ENCODE measurements at places on chromosomes 12 and 14.

- DNase-seq, result peak; percentile 62
Observed at GRCh38 chr14:95200404-95200803, 43.1 kb upstream of the DICER1 start.

DNA sequence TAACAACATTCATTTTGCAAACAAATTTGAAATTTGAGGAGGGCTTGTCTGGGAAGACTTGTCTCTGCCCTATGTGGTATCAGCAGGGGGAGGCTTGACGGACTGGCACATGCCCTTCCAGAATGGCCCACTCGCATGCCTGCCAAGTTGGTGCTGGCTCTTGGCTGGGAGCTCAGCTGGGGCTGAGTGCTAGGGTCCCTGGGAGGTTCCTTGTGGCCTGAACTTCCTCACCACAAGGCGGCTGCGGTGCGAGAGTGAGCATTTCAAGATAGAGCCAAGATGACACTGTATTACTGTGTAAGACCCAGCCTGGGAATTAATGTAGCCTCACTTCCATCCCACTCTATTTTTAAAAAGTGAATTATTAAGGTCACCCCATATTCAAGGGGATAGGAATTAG lies 271.6 kb upstream of the PLEKHG7 start:
- no peak for DNase-seq

- DNase-seq, result no peak
Observed at GRCh38 chr12:16112130-16112529, 165.4 kb downstream of the SLC15A5 start.

- DNase-seq, result peak; percentile 100
Observed at GRCh38 chr12:29380536-29381523, at the start of gene ERGIC2. Gene ERGIC2 (minus strand): TSS chr12:29381172. CDS start chr12:29371633, 9,539 bp downstream.

- no peak for DNase-seq
Observed at GRCh38 chr14:49972823-49973222, 79.9 kb downstream of the ARF6 start.

DNA sequence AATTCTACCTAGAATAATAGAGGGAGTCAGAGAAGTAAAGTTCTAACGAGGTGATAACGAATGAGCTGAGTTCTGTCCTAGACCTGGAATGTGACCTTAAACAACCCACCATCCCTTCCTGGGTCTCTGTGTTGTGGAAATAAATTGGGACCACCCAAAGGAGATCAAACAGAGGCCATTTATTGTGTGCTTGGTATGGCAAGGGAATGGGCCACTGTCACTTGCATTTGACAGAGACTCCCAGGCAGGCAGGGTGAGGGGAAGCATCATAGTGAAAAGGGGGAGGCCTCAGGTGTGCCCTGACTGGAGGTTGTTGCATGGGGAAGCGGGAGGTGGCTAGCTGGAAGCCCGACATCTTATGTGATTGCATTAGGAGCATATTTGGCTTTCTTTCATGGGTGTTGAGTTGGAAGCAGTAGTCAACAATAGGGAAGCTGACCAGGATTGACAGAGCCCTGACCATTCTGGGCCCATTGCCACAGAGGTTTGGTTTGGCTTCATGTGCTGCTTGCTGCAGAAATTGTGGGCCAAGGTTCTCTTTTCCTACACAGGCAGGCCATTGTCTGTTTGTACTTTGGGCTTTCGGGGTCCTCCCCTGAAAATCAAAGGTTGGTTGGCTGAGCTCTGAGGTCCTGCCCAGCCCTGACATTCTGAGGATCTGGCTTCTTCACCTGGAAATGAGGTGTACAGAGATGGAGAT lies 17.6 kb upstream of the FAM181A start:
- DNase-seq, result no peak

GRCh38 chr12:111261911-111262676 lies 106.8 kb downstream of the PHETA1 start:
- no peak for DNase-seq

DNA sequence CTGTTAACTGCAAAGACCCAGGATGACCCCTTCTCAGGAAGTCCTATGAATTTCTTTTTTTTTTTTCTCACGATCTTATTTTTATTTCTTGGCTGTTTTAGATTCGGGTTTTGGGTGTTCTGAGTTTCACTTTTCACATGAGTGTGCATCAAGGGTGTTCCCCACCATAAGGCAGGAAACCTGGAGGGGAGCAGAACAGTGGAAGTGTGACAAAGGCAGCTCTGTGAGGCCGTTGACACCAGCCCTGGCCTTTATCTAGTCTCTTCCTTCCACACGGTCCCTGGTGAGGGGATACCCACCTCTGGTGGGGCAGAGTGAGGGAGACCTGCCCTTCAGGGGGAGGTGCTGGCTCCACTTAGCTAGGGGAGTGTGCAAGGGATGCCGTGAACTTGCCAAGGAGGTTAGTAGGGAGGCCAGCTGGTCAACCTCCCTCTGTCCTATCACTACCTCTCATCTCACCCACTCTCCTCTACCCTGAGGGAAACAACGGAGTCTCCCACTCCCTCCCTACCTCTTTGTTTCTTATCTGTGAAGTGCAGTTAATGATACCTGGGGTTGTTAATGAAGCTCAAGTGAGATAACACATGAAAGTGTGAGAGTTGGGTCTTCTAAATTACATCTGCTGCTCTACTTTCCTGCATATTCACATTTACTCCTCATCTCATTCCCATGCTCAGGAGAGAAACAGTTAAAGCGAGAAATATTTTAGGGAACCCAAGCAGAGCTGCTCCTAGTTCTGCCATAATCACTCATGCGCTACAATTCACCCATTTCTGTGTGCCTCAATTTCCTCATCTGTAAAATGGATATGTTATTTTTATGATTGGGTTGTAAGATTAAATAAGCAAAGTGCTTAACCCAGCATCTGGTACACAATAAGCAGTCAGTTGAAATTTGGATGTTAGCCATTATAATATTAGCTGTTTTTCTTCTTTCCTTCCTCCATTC lies 4.4 kb upstream of the GALNT6 start:
- no peak for DNase-seq

GRCh38 chr12:114671443-114672411 lies 12.2 kb downstream of the TBX3 start:
- DNase-seq, result no peak

DNA sequence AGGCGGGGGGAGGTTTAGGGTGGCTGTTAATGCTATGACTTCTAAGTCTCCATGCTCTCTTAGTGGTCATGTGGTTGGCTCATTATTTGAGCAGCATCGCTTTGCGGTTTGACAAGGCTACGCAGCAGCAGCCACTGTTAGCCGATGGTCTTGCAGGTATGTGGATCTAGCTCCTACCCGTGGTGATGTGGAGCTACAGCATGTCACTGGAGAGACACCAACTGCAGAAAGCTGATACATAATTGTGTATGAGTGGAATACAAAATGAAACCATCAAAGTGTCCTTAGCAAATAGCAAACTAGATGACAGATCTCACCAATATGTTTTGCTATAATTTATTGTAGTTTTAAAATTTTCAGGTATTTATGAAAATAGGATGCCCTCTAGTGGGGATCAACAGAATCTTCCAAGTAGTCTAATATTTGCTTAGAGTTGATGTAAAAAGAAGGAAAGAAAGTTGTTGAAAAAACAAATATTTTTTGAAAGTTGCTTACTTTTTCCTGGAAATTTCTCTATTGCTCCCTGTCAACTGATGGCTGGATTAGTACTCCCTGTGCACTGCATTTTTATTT lies 94.9 kb downstream of the NAV3 start:
- peak; percentile 93 for DNase-seq

GRCh38 chr14:101186992-101187815 lies 283.7 kb upstream of the RTL1 start:
- DNase-seq, result no peak

DNA sequence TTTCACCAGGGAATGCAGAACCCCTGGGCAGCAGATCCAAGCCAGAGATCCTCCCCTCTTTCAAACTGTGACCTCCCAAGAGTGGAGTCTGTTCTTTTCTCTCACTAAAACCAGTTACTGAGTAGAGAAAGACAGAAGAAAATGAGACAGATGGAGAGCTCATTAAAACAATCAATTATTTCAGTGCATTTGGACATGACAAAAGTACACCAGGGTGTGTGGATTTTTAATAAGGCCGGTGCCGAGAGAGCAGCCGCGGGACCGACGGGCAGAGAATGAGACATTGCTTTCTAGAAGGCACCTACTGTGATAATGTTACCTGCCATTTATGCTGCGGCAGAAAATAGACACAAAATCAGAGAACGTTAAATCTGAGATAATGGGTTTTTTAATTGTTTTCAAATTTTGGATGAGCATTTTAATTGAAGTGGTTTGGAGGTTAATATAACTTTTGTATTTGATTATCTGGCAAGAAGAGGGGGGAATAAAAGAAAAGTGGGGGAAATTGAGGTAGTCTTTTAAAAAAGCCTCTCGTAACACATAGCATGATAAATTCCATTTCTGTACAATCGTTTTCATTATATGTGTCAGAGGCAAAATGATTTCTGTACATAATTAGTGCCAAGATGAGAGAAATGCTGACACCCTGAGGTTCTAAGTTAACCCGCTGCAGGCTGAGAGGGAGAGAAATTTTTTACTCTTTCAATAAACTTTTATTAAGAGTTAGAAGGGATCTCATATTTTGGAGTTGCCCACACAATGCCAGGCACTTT lies 70.8 kb downstream of the HSPB8 start:
- no peak for DNase-seq

DNA sequence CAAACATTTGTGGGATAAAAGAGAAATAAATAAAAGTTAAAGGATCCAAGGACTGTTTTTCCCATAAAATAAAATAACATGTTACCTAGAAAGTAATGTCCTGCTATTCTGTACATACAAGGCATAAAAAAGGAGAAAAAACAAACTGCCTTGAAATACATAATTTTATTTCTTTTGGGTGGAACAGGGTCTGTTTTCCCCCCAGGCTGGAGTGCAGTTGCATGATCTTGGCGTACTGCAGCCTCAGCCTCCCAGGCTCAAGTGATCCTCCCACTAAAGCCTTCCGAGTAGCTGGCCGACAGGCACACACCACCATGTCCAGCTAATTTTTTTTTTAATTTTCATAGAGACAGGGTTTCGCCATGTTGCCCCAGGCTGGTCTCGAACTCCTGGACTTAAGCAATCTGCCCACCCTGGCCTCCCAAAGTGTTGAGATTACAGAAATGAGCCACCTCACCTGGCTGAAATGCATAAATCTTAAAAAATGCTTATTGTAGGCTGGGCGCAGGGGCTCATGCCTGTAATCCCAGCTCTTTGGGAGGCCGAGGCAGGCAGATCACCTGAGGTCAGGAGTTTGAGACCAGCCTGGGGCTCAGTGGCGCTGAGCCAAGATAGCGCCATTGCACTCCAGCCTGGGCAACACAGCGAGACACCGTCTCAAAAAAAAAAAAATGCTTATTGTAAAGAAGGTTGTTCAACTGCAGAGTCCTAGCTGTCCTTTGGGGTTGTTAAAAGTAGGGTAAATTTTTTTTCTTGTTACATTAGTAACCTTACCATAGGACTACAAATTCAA lies 4.1 kb upstream of the TUBA1C start:
- no peak for DNase-seq

- no peak for DNase-seq
Observed at GRCh38 chr12:27868139-27868538, 88.1 kb upstream of the MANSC4 start.

- no peak for DNase-seq
Observed at GRCh38 chr12:108560321-108560721, 652 bp downstream of the SART3 start.

DNA sequence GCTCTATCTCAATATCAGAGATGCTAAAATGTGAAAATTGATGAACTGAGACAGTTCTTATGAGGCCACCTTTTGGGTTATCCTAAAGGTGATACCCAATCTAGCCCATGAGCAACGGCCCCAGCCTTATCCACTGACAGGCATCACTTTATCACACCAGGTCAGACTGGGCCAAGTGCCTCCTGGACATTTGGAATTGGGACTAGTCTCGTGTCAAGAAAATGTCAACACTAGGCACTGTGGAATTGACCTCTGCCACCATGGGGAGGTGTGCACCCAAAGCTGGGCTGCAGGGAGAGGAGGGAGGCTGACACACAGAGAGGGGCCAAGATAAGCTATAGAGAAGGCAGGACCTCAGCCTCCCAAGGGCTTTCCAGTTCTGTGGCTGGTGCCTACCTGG lies 78.5 kb upstream of the ZFP36L1 start:
- no peak for DNase-seq

GRCh38 chr12:91138337-91138920 lies 27.1 kb upstream of the LUM start:
- no peak for DNase-seq

DNA sequence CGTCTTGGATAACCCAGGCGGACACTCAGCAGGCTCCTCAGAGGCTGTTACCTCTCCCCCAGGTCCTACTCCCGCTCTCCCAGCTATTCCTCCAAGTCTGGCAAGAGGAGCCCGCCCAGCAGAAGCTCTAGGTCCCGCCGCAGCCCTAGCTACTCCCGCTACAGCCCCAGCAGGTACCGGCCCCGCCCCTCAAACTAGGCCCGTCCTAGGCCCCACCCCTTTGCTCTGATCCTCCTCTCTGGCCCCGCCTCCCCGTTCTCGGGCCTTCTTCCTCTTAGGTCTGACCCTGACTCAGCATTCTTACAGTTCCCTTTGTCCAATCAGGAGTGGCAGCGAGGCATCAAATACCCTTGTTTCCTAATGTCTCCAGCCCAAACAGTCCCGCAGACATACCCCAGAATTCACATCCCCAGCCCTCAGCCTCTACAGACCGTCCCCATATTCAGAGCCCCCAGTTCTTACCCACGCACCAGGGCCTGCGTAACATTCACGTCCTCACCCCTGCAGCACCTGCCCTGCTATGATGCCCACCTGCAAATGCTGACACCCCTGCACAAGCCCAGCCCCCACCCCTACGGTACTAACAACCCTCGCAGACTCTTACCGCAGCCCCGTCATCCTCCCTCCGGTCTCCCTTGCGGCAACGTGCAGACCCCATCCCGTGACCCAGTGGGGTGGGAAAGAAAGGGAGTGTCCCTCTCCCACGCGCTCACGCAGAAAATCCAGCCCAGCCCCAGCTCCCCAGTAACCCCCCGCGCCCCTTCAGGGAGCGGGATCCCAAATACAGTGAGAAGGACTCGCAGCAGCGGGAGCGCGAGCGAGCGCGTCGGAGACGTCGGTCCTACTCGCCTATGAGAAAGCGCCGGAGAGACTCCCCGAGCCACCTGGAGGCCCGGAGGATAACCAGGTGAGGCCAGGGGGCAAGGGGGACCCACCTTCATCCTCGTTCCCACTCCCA lies 25.0 kb upstream of the HSPB8 start:
- no peak for DNase-seq

All from NCI-H1105 treated with DMSO at 0.1 percent for 48 hours (cell line).